SK-MEL-5 (cell line): ENCODE measurements at places on chromosomes 16 and 17. TPM values are rescaled to one million over a fixed set of nuclear protein-coding genes. Genes with fewer than 3 reads are reported as not detected.
A peak's percentile ranks its signal among the peaks of the same experiment; 100 is the strongest.

The ZFPM1 gene
- total RNA-seq: 0.13 and 0.29 TPM in 2 replicates

The CDK12 gene
- 40.7 TPM in 2 replicates for total RNA-seq

The CD300A gene
- not detected in 2 replicates for total RNA-seq

The MPP3 gene
- 4.0 and 6.3 TPM in 2 replicates for total RNA-seq

The PRSS8 gene
- not detected in 2 replicates for total RNA-seq

The NEUROD2 gene
- not detected in 2 replicates for total RNA-seq

The RNF222 gene
- not detected in 2 replicates for total RNA-seq

The TGFB1I1 gene
- total RNA-seq: 0.67 and 1.3 TPM in 2 replicates

The NACA2 gene
- not detected in 2 replicates for total RNA-seq

The ASGR1 gene
- total RNA-seq: 0.21 and 0.56 TPM in 2 replicates

DNA sequence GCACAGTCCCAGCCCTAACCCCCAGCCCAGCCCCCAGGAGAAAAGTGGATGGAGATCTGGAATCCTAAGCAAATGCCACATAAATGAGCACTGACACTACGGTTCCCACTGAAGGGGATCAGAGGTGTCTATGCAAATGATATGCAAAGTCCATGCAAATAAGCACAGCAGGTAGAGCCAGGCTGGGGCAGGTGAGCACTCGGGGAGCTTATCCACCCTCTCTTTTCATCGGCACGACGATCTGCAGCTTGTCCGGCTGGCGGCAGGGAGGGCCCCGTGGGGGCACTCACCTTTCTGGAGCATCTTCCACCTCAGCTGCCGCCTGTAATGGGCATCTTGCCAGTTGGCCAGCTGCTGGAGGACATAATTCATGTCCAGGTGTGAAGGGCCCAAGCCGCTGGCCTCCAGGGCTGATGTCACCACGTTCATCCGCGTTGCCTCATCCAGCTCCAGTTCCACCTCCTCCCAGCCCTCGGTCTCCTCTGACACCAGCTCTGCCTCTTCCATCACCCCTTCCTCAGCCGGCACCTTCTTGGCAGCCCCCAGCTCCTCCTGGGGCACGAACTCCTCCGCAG lies 9.9 kb downstream of the HAP1 start:
- DNase-seq: no peak

DNA sequence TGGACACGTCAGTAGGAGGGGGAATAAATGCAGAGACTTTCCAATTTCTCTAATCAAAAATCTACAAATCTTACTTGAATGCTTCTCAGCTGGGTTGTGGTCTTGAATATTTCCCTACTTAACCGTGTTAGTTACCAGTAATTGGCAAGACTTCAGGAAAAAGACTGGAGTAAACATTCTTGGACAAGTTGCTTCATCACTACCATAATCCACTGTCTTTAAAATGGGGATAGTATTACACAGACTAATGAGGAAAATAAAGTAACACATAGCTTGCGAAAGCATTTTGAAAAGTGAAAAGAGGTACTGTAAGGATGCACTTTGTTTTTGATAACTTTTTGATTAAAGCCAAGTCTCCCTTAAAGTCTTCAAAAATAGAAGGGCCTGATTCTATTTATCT lies 18.4 kb downstream of the MYH1 start:
- DNase-seq: no peak

GRCh38 chr16:51532551-51532950 lies 381.5 kb upstream of the SALL1 start:
- no peak for DNase-seq

- no peak for DNase-seq
Observed at GRCh38 chr16:85492295-85492864, 120.7 kb upstream of the GSE1 start.

- DNase-seq: no peak
Observed at GRCh38 chr16:1659031-1659430, 19.0 kb upstream of the JPT2 start.

- no peak for DNase-seq
Observed at GRCh38 chr17:79684132-79684985, 46.4 kb upstream of the ENPP7 start.

DNA sequence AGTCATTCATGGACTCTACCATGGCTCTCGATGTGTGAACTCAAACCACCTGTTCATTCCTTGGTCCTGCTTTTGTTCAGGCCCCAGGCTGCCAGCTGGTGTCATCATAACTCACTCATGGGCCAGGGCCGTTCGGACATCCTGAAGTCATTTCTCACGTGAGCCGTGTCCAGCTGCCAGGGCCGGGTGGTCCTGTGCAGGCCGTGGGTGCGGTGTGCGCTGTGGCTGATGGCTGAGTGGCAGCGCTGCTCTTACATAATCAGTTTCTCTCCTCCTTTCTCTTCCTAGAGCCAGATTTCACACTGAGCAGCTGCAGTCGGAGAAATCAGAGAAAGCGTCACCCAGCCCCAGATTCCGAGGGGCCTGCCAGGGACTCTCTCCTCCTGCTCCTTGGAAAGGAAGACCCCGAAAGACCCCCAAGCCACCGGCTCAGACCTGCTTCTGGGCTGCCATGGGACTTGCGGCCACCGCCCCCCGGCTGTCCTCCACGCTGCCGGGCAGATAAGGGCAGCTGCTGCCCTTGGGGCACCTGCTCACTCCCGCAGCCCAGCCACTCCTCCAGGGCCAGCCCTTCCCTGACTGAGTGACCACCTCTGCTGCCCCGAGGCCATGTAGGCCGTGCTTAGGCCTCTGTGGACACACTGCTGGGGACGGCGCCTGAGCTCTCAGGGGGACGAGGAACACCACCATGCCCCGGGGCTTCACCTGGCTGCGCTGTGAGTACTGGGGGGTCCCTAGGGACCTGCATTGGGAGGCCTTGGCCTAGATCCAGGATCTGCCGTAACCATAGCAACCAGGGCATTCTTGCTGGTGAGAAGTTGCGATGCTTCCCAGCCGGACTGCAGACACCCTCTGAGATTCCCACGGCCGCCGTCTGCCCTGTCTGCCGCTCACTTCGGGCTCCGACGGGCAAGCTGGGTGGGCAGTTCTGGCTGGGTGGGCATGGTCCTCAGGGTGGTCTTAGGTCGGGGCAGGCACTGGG lies at the start of gene IL34:
Gene IL34, plus strand, starts transcription at position 300 of the 982 bp plus-strand sequence. Its CDS starts 389 bp downstream, at position 689.
- DNase-seq: no peak

GRCh38 chr17:82780971-82781893 lies 29.4 kb downstream of the TBCD start:
- DNase-seq: no peak

GRCh38 chr16:26710450-26710849 lies 356.3 kb upstream of the C16orf82 start:
- no peak for DNase-seq

DNA sequence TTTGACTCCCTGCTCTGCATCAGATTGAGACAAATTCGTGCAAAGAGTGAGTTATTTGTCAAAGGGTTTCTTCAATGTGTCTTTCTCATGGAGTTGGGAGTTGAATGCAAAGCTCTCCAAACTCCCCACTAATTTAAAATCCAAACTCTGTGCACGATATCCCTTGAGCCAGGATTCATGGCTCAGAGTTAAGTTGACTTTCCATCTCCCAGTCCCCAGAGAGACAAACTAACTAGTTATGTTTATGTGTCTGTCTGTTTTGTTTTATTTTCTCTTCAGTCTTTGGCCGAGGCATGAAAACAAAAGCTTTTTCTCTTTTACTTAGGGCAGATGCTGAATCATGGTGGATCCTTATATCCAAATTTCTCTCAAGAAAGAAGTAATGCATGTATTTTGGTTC lies 570.0 kb upstream of the CDH5 start:
- no peak for DNase-seq

GRCh38 chr17:78170692-78171590 lies 2.6 kb downstream of the SYNGR2 start:
- DNase-seq: no peak

DNA sequence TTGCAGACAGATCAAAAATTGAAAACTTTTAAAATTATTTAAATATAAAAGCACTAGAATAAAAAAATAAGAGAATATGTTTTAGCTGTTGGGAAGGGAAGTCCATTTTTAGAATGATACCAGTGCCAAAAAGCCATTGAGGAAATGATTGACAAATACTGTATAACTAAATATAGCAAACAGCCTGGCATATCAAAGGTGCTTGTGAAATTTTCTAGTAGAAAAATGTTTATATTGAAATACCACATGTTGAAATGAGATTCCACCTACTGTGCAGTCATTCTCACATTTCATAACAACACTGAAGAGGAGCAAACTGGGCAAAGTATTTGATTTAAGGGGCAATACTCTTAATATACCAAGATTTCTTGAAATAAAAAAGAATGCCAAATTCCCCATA lies 183.5 kb downstream of the PHKB start:
- DNase-seq: no peak

DNA sequence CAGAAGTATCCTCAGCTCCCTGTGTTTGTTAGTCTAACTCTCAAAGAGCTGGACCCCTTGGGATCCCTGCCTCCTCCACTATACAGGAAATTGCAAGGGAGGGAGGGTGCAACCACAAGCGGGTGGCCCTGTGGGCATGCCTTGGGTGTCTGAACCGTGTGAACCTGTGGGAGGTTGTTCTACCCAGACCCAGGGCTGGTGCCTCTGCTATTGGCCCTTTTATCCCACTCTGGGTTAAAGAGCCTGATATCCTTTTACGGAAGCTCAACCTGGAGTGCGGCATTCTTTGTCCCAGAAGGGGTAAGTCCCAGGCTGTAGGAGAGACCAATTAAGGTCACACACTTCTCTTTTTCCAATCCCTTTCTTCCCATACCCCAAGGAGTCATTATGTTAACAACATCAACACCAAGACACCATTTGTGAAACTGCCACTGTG lies 53.4 kb downstream of the ARSG start:
- peak; percentile 44 for DNase-seq

- DNase-seq: no peak
Observed at GRCh38 chr16:70337814-70338213, 8.9 kb upstream of the DDX19A start.

- no peak for DNase-seq
Observed at GRCh38 chr16:88746506-88746905, 38.5 kb downstream of the PIEZO1 start.

DNA sequence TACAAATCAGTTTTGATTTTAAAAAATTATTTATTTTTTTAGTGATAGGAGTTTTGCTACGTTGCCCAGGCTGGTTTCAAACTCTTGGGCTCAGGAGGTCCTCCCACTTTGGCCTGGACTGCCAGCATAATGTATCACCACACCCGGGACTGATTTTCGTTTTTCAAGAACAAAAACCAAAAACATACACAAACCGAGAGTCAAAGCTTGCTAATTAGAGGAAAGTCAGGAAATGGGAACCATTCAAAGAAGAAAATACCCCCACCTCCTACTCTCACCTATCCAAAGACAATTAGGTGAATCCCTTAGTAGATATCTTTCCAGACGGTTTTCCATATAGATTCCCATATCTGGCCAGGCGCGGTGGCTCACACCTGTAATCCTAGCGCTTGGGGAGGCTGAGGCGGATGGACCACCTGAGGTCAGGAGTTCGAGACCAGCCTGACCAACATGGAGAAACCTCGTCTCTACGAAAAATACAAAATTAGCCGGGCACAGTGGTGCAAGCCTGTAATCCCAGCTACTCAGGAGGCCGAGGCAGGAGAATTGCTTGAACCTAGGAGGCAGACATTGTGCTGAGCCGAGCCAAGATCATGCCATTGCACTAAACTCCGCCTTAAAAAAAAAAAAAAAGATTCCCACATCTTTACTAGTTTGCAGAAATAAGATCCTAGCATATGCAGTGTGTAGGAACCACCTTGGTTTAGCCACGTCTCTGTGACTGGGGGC lies 883 bp upstream of the SPN start:
- no peak for DNase-seq

- DNase-seq: no peak
Observed at GRCh38 chr16:87740441-87740840, 25.3 kb downstream of the KLHDC4 start.

- peak; percentile 78 for DNase-seq
Observed at GRCh38 chr17:60577147-60577915, 22.7 kb upstream of the PPM1D start.

DNA sequence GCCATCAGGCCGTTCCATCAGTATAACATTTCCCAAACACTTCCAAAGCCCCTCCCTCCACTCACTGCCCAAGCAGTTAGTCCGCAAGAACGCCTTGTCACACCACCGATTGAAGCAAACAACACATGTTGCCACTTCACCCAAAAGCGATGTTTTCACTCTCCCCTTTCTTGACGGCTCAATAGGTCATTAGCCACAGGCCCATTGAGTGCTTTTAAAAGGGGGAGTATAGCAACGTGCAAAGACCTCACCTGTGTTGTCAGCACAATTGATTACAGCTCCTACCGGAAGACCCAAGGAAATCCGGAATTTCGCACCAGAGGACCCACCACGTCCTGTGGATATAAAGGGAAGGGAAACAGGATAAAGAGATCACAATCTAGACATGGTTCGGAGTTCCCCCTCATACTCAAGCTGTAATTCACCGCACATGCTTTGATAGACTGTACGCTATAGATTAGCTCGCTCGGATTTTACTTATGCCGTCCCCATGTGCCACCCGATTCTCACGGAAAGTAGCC lies 690 bp downstream of the RPL23 start:
- DNase-seq: no peak

DNA sequence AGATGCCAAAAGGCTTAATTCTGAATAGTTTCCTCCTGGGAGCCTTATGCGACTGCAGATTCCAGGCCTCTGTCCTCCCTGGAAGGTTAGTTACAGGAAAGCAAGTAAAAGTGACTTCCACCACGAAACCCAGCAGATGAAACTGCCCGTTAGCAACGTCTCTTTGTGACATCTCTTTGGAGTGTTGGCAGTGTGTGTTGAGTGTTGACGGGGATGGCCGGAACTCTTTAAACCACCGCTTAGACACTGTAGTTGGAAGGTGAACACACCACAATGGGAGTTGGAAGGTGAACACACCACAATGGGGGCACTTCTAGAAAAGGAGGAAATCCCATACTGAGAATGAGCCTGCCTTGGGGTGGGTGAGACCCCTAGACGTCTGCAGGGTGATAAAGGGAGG lies 858 bp downstream of the SKAP1 start:
- no peak for DNase-seq

DNA sequence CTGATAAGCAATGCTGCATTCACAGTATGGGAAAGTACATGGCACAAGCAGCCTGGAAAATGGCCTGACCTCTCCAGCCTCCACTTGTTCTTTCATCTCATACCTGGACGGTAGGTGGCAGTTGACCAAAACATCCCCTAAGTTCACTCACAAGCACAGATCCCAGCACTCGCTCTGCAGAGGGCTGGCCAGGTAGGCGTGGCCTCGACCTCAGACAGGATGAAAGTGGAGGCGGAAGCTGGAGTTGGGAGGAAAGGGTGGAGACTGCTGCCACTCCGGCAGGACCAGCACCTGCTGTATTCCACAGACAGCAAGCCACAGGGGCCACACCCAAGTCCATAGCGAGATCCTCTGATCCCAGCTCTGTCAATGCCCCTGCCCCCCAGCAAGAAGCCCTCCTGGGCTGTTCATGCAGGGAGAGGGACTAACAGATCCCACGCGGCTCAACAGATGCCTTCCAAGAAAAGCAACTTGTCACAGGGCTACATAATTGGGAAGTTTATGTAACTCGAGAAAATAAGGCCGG lies 31.3 kb downstream of the ZCCHC14 start:
- DNase-seq: peak; percentile 88

GRCh38 chr16:51630076-51630475 lies 479.0 kb upstream of the SALL1 start:
- DNase-seq: no peak

GRCh38 chr16:11706180-11706742 lies 36.4 kb downstream of the TXNDC11 start:
- DNase-seq: no peak

- DNase-seq: peak; percentile 61
Observed at GRCh38 chr17:42438600-42439567, 15.8 kb upstream of the CAVIN1 start.
